ENCODE measurements at places on chromosomes 3 and 15.

DNA sequence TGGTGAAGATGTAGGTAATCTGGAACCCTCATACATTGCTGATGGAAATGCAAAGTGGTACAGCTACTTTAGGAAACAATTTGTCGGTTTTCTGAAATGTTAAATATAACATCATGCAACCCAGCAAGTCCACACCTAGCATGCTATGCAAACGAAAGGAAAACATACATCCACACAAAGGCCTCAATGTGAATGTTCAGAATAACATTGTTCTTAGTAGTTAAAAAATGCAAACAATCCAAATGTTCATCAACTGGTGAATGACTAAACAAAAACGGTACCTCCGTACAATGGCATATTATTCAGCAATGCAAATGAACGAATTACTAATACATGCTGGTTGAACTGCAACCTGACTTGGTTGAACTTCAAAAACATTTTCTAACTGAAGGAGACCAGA, 423.3 kb upstream of the THRB start:
- DNase-seq = no peak

- DNase-seq = no peak
Measured at GRCh38 chr15:61396235-61396919, 167.3 kb upstream of the RORA start.

- no peak for DNase-seq
Measured at GRCh38 chr3:142966808-142967207, 3.3 kb upstream of the PAQR9 start.

- DNase-seq = no peak
Measured at GRCh38 chr3:34056181-34056910, 257.9 kb downstream of the PDCD6IP start.

DNA sequence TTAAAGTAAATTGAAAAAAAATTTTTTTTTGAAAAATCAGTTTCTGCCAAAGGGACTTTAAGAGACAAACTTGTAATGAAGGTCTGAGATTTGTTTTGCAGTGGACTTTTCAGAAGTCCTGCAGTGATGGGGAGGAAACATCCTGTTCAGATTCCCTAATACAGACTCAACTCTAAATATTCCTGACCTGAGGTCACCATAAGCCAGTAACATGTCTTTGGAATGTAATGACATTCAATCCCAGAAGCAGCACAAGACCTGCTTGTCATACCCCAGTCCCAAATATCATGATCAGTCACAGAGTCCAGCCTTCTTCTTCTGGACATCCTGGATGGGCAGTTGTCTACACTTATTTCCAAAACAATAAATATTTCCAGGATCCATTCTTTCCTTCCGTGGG, 53.6 kb downstream of the TMEM39A start:
- DNase-seq = no peak

DNA sequence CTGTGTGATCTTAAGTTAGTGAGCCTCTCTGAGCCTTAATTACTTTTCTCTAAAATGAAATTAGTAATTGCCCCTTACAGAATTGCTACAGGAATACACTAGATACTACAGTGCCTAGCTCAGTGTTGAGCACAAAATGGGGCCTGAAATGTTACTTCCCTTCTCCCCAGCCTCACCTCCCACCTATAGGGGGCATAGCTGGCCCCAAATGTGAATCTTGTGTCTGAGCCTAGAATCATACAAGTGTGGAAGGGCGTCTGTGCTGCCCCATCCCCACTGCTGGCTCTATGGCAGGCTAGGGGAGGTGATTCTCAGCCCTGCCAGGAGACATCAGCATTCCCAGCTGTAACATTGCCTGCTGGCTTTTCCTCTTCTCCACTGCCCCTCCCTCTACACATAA, 42.7 kb downstream of the IFT122 start:
- no peak for DNase-seq

DNA sequence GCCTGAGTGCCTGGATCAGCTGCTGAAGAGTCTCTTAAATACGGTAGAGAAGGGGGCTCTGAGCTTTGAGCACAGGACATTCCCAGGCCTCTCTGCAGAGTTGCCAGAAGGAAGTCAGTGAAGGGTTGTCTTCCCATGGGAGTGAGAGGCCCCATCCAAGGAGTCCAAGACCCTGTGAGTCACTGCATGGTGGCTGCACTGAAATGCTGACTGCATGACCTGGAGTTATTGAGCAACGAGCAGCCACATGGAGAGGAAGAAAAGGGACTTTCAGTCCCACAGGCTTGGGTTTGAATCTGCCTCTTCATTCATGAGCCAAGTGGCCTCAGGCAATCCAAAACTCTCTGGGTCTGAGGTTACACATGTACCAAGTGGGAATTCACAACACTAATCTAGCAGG, 69.6 kb upstream of the RASGRF1 start:
- no peak for DNase-seq
